ENCODE measurements at places on chromosomes 11 and 22.

GRCh38 chr11:75445315-75445953, 12.4 kb upstream of the KLHL35 start:
- peak; percentile 58 for DNase-seq

GRCh38 chr22:22825213-22825593, 62.4 kb upstream of the IGLL5 start:
- DNase-seq = no peak

- no peak for DNase-seq
Observed at GRCh38 chr11:128346804-128347203, 240.6 kb downstream of the ETS1 start.

DNA sequence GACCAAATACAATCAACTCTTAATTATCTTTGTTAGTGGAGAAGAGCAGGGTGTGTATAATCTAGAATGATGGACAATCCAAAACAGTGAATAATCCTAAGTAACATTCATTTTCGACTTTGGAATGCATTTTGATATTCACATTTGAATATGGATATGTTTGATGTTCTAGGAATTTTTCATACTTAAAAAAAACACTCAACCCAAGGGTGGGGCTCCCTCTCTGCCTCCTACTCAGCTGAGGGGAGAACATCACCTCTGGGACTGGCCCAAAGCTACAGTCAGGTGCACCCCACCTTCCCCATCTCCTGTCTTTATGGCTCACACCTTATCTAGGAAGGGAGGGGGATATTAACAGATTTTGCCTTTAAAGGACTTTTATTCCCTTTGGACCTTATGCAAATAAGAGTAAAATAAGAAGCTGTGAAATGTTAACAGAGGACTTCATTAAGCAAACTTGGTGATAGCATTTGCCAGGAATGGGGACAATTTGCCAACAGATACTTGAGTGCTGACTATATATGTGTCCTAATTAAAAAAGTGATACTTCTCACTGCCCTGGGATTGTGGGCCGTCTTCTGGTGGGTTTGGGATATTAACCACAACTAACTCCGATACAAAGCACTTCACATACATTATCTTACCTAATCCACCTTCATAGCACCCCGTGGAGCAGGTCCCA, 187.0 kb downstream of the ST3GAL4 start:
- DNase-seq = no peak

GRCh38 chr11:120695939-120696338, 184.4 kb downstream of the GRIK4 start:
- DNase-seq = no peak

DNA sequence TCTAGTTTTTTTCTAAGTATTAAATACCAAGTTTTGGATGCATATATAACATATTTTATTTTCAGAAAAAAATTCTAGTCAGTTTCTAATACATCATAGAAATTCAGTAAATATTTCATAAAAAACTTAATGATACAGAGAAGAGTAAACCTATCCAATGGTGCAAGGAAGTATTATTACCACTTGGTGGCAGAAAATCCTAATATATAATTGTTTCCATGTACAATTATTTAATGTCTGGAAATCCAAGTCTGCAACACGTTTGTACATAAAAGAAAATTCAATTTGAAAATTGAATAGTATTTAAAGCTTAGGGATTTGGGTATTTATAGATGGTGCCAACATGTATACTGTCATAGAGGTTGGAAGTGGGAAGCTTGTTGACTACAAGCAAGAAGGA, 127.0 kb downstream of the TRPC6 start:
- no peak for DNase-seq

- no peak for DNase-seq
Observed at GRCh38 chr11:66951135-66951534, 7.0 kb downstream of the PC start.

DNA sequence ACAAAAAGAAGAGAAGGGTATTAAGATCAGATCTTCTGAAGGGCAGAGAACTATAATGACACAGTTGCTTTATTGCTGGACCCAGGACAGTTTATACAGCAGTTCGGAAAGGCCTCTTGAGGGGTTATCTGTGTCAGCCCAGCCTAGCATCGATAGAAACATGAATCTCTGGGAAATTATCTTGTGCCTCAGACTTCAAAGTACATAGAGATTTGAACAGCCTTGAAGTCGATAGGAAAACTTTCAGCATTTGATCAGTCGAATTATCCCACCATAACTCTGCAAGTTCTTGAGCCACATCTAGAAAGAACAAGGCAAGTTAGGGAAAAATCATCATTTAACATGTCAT, 2.5 kb upstream of the LMO2 start:
- DNase-seq = no peak

DNA sequence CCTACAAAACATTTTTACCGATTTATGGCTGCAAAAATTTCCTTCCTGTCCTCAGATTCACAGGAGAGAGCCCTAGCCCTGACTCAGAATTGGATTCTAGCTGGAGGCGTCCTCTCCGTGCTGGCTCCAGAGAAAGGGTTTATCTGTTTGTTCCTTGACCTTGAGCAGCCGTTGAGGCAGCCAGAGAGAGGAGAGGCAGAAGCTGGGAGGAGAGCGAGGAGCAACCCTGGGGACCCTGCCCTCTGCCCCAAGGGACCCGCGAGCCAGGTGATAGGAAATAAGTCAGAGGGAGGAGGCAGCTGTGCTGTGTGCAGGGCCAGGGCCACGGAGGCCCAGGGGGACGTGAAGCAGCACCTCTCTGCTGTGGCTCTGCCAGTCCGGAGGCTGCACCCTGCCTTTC, 75.6 kb downstream of the IGLL1 start:
- DNase-seq = no peak

DNA sequence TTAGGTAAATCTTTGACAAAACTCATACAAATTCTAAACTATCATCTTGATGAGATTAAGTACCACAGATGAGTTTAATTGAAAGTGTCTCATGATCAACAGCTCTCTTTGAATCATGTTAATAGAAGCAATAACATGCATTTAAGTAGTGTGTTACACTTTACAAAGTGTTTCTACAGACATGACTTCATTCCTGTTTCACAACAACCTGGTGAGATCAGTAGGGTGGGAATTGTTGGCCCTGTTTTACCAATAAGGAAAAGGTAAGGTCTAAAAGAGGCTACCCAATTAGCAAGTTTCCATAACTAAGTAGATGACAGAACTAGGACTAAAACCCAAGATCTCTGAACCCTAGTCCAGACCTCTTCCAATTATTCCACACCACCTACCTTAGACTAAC, 12.7 kb upstream of the PRSS23 start:
- no peak for DNase-seq

DNA sequence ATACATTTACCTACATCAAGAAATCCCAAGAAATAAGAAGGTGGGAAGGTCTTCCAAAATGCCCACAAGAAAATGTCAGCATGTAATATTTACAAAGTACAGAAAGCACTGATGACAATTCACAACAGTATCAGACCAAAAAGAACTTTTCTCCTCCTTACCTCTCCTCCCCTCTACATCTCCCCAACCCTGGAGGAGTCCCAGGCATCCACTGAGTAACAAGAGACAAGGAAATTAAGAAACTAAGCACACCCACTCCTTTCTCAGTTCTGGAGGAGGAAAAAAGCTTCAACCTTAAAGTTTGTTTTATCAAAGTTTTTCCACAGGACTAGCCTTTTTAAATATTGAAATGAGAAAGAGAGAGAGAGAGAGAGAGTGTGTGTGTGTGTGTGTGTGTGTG, 2.0 kb upstream of the SERGEF start:
- DNase-seq = no peak

DNA sequence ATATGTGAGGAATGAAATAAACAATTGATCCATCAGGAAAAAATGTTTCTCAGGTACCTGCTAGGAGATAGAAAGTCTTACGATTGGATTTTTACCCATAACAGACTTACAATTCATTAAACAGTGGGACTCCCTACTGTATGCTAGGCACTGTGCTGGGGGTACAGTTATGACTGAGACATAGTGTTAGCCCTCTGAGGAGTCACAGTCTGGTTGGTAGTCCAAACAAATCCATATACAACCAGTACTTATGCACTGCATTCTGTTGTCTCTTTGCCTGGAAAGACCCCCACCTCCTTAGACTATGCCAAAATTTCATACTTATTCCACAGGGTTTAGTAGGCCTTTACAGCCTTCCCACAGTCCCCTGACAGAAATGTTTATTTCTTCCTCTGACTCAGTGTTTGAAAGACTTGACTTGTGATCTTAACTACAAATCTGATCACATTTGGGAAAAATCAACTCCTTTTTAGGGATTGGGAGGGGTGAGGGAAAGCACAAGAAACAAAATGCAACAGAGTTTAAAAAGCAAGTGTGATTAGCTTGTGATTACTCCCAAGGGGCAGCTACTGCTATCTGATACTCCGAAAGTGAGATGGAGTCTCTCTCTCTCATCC, 69.4 kb upstream of the HORMAD2 start:
- no peak for DNase-seq

GRCh38 chr11:42012271-42012670, 552.8 kb upstream of the LRRC4C start:
- no peak for DNase-seq

DNA sequence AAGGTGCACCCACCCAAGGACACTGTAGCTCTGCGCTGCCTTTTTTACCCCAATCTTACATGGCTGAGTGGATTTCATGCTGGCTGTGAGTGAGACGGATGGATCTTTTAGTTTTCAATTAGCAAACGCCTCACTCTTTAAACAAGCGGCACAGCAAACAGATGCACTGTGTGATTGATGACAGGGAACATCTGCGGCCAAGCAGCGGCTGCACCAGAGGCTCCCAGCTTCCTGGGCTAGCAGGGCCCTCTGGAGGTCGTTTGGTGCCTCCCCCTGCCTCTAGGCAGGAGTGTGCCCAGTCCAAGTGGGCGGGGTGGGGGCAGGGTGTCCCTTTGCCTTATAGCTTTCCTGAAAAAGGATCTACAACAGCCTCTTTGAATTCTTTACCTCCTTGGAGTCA, 2.1 kb upstream of the DRD2 start:
- DNase-seq = no peak

DNA sequence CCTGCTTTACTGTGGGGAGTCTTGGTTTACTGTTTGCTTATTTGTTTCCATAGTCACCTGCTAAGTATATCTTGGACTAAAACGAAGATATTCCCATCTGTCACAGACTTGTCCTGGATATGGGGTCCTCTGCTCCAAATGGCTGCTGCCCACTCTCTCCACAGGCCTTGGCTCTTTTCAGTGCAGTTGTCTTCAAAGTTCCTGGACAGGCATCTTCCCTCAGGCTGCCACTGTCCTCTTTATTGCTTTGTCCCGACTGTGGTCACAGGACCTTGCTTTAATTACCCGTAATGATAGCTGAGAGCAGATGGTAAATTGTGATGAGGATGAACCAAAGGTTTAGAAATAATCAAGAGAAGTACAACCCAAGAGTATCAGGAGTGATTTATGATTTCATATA, 713.9 kb upstream of the CCDC179 start:
- DNase-seq = no peak

DNA sequence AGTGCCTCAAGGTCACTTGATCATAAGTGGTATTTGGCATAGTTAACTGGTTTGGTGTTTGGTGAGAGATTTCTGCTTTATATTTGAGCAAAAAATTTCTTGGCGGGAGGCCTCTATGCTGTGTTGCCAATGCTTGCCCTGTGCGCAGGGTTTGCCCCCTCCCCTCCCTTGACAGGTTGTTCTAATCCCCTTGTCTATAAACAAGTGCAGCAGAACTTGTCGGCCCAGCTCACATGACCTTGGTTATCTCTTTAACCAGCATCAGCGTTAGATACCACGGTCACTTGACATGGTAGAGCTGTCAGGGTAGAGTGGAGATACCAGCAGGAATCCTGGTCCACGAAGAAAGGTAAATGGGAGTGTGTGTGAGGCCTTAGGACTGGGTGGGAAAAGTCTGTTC, 35.6 kb downstream of the MARK2 start:
- DNase-seq = peak; percentile 54

- peak; percentile 83 for DNase-seq
Observed at GRCh38 chr22:45911601-45912271, 65.2 kb downstream of the WNT7B start.

GRCh38 chr11:110076371-110076965, 16.7 kb upstream of the ZC3H12C start:
- DNase-seq = no peak

DNA sequence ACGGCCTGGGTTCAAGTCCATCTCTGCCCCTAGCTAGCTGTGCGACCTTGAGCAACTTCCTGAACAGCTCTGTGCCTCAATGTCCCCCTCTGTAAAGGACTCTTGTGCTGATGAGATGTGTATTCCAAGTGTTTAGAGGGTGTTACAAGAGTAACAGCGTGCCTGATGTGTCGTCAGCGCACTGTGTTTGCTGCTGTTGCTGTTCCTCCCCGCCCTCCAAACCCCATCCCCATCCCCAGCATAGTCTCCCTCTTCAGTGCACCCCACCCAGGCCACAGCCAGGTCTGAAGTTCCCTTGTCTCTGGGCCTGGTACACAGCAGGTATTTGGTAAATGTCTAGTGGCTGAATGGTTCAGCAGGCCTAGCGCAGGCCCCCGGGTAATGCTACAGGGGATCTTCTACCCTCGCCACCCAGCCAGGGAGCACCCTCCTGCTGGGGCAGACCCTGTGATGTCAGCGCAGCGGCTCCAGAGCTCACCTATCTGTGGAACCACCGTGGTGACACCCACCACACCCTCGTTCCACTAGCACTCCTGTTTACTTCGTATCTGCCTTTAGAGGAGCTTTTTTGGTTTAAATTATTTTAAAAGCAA, 10.3 kb downstream of the CBX7 start:
- no peak for DNase-seq

DNA sequence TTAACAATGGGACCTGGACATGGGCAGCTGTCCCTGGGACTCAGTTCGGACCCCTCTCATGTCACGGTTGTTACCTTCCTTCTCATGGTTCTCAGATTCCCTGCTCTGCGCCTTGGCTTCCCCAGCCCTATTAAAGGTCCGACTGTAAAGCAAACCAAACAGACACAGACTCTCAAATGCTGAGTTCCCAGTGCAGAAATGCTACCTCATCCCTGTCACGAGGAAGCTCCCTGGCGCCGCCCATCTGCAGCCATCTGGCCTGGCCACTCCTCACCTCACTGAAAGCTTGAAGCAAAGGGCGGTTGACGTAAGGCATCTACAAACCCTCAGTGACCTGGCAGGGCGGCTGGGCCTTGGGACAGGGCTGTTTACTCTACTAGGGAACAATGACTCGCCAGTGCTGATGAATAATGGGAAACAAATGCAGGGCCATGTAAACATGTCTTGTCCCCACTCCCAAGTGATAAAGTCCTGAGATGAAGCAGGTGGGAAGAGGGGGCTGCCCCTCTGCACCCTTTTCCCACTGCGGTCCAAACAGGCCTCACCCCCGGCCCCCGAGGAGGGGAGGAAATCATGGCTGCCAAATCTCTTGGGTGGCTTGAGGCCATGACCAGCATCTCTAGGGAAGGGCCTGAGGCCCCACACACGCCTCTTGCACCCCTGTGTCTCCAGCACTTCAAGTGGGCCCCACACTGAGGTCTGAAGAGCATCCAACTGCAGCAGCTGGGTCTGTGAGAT, 49.3 kb downstream of the SCUBE1 start:
- peak; percentile 66 for DNase-seq

GRCh38 chr11:18772211-18772610, 19.4 kb downstream of the PTPN5 start:
- DNase-seq = no peak

- DNase-seq = no peak
Observed at GRCh38 chr11:130874396-130874795, 41.9 kb downstream of the SNX19 start.

Data from heart left ventricle (tissue), 16 donors.